ENCODE measurements at places on chromosomes 11 and 22.
A peak's percentile ranks its signal among the peaks of the same experiment; 100 is the strongest.

- no peak for DNase-seq
Measured at GRCh38 chr11:66686801-66687750, 9.4 kb upstream of the RBM4B start.

DNA sequence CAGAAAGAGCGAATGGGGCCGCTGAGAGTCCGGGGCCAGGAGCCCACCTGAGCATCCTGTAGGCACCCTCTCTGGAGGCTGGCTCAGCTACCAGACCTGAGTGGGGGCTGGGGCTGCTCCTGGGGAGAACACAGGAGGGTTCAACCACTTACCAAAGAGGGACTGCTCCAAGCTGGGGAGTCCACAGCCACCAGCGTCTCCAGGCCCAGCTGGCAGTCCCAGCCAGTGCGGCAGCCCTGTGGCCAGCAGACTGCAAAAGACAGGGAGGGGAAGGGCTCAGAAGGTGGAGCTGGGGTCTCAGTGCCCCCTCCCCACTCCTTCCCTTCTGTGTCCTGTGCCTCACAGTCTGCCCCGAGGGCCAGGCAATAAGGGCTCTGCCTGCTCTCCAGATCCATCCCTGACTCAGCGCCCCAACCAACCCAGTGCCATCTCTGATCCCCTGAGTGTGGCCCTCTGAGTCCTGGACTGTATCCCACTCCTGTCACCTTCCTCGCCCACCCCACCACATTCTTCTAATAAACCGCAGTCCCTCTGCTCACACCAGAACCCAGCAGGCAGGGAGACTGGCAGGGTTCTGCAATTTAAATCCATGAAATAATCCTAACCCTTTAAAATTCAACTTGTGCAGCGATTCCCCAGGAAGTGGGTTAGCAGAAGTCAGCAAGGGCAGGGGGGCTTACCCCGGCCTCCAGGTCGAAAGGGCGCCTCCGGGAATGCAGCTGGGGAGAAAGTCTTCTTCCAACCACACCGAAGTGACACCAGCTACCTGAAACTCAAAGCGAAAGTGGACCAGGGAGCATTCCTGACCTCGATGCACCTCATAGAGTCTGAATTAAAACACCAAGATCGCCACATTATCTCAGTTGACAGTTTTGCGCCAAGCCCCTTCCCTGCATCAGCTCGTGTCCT is 13.3 kb downstream of the CHST1 start:
- DNase-seq: no peak

- no peak for DNase-seq
Measured at GRCh38 chr22:20953668-20954500, 13.2 kb upstream of the AIFM3 start.

DNA sequence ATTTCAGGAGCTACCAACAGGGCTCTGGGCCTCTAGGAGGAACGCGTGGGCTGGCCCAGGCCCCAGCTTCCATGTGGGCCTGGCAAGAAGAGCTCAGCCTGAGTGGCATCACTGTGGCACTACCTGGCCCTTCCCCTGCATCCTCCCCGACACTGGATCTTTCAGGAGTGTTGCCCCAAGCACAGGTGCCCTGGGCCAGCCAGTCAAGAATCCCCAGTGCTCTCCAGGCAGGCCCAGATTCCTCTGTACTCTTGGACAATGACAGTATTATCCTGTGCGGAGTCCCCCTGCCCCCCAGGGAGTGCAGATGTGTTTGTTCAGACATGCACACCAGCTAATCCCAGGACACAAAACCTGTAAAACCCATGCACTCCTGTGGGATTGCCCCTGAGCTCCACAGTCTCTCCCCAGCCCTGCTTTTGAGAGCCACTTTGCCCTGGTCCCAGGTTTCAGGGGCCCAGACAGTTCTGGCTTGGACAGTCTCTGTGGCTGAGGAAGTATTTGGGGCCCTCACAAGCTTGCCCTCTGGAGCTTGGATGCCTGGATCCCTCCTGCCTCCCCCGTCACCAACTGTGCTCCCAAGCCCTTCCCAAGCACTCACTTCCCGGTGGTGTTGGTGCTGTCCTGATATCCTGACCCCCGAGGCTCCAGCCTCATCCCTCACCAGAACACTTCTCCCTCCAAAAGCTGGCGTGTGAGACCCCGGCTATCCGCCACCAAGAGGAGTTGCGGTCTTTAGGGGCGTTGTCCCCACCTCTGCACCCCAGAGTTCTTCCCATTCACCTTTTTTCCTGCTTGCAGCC is 39.9 kb downstream of the KCNC1 start:
- no peak for DNase-seq

GRCh38 chr22:23248583-23248982 is 68.3 kb downstream of the BCR start:
- no peak for DNase-seq

- DNase-seq: no peak
Measured at GRCh38 chr11:44611088-44611487, 45.6 kb downstream of the CD82 start.

GRCh38 chr11:123069908-123070821 is 8.2 kb upstream of the HSPA8 start:
- DNase-seq: no peak

DNA sequence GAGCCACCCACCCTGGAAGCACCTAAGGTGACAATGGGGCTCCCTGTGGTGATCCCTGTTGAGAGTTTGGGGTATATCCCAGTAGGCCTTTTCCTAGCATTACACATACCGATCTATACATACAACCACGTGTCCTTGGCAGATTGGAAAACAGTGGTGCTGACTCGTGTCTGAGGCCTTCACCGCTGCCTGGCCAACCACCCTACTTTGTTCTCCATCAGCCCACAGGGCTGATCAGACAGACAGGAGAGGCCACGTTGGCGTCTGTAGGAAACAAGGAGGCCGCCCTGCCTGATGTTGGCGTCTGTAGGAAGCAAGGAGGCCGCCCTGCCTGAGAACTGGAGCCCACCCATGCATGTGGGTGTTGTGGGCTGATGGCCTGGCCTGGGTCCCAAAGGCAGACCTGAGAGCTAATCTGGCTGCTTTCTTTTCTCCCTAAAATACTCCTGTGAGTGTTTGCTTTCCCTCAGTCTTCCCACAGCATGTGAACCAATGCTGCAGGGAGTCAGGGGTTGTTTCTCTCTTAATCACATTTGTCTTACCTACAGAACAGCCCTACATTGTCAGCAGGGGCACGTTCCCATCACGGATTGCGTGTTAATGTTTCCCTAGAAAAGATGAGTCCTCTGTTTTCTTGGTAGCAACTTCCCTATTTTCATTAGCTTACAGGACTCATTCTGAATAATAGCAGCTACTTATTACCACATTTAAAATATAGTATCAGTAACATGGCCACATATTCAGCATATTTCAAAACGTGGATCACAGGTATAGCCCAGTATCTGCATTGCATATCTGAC is 57.2 kb downstream of the SBF1 start:
- DNase-seq: no peak

DNA sequence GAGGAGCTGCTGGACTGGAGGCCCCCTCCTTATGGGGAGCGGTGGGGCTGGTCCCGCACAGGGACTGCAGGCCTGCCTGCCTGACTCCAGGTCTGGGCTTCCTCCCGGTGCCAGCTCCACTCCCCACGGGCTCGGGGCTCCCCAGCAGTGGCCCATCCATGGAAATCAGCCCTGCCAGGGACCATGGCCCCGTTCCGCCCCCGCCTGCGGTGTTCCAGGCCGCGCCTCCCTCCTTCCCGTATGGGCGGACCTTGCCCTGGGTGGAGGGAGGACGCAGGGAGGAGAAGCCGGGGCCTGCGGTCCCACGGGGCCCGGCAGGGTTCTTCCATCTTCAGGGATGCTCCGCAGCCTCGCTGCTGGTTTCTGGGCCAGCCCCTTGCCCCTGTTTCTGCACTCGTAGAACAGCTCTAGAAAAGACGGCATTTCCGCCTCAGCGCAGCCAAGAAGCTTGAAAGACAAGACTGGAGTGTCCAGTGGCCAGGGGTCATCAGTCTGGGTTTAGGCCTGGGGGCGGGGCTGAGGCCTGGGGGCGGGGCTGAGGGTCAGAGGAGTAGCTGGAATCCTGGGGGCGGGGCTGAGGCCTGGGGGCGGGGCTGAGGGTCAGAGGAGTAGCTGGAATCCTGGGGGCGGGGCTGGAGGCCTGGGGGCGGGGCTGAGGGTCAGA is 1330.6 kb downstream of the BRD1 start:
- no peak for DNase-seq

DNA sequence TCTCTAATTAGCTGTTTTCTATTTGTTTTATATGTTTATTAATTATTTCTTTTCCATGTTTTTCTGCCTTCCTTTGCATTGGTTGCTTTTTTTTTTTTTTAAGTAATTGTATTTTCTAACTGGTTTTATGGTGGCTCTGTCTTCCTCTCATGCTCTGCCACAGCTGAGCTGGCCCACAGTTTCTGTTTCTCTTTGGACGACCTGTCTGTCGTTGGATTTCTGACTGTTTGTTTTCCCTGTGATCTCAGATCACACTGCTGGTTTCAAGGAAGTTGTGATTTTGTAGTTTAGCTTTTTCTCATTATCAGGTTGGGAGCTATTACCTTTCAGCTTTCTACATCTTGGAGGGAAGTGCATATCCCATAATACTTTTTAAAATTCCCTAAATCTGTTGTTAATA is 15.9 kb upstream of the OR6M1 start:
- DNase-seq: no peak

GRCh38 chr11:86816251-86816726 is 15.9 kb downstream of the PRSS23 start:
- no peak for DNase-seq

DNA sequence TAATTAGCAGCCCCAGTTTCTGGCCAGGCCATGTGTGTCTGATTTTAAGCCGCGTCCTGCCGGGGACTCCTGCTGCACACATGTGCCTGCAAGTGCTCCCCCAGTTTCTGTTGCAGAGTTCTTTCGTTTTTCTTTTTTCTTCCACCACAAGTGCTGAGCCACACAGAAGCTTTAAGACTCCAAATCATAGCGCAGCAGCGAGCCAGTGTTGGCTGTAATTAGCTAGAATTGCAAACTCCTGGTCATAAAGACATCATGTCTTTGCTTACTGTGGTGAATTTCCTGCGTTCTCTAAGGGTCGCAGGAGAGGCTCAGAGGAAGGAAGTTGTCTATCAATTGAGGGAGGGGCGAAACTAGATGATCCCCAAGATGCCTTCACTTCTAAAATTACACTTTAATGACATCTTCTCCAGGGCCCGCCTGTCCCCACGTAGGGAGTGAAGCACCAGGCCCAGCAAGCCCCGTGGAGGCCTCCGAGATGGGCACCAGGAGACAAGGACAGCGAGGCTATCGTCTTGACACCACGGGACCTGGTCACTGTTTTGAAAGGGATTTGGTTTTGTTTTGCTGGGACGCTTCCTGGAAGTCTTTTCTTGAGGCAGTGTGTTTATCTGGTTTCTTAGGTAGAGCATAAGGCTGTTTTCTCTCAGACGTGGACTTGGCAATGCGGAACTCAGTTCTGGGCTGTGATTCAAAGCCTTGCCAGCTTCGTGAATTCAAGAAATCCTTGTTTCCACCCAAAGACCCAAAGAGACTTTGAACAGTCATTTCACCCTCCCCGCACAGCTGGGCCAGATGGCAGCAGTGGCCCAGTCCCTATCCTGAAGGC is 71.8 kb downstream of the UBASH3B start:
- DNase-seq: peak; percentile 31

DNA sequence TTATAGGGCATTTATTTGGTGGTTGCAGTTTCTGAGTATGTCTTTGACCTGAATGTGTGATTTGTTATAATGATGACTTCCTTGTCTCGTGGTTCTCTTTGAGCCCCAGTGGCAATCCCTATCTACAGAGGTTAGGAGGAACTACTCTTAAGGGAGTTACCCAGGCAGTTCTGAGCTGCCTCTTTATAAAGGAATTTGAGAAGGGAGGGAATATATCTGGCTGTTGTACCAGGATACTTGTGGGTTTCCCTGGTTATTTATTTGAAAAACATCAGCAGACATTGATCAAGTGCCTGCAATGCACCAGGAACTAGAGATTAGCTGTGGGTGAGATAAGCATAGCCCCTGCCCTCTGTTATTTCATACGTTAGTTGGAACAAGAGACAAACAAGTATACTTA is 243.5 kb upstream of the ARHGAP20 start:
- no peak for DNase-seq

GRCh38 chr11:46361283-46362155 is 14.3 kb downstream of the DGKZ start:
- peak; percentile 63 for DNase-seq

DNA sequence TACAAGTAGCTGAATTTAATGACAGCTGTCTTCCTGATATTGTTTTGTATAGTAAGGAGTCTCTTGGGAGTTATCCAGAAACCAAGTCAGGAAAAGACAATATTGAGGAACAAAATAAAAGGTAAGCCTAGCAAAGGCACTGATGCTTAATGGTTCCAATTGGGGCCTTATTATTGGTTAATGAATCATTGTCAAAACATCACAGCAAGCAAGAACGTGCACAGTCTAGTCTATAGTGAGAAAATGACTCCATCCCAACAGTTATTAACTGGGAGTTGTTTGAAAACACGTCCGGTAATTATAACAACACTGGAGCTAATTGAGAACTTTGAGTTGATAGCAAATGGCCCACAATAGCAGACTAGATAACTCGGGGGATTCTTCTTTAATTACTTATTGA is 17.7 kb downstream of the BSX start:
- DNase-seq: no peak

DNA sequence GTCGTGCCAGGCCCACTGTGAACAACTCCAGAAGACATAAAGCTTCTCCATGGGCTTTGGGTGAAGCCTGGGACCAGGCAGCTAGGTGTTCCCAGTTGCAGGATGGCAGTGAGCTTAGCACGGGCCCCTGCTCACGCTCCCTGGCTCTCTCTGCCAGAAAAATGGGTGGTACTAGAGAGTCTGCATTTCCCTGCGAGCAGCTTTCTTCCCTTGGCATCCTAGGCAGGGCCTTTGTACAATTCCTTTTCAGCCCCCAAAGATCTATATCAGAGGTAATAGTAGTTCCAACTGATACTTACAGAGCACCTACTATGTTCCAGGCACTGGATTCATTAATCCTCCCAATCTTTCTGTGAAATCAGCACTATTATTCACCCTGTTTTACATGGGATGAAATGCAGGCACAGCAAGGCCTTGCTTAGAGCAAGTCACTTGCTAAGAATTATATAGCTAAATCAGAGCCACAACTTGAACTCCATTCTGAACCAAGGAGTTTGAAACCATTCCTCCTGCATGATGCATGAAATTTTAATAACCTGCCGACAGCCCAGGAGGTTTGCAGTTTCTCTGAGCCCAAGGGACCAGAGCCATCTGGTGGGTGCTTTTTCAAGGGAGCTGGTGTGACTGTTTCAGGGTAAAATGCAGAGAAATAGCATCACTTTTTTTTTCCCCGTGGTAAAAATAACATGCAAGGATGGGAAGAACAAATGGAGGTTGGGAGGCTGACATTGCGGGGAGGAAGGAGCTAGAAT is 22.7 kb downstream of the NAV2 start:
- DNase-seq: no peak

GRCh38 chr22:48319321-48320047 is 1508.2 kb downstream of the BRD1 start:
- DNase-seq: no peak

GRCh38 chr22:46455446-46455845 is 82.0 kb downstream of the CELSR1 start:
- no peak for DNase-seq
